ENCODE measurements at places on chromosomes 16 and 17. TPM values are rescaled to one million over a fixed set of nuclear protein-coding genes. Genes with fewer than 3 reads are reported as not detected.

VAMP2 gene
- 3.4 TPM for total RNA-seq

TOB1 gene
- 17.9 TPM for total RNA-seq

CDK5RAP3 gene
- total RNA-seq: 43.5 TPM

TMEM132E gene
- not detected for total RNA-seq

MYO15A gene
- total RNA-seq: under 0.01 TPM

Measured in tracheal epithelial cell (primary cell).